Natural killer cell treated with Interleukin-12 subunit alpha and Interleukin-12 subunit beta and Interleukin-15 and Interleukin-18, amount 100 ng/mL, for 72 hours (primary cell): ENCODE measurements at places on chromosomes 2 and 18. TPM values are rescaled to one million over a fixed set of nuclear protein-coding genes. Genes with fewer than 3 reads are reported as not detected.
A peak's percentile ranks its signal among the peaks of the same experiment; 100 is the strongest.

DNA sequence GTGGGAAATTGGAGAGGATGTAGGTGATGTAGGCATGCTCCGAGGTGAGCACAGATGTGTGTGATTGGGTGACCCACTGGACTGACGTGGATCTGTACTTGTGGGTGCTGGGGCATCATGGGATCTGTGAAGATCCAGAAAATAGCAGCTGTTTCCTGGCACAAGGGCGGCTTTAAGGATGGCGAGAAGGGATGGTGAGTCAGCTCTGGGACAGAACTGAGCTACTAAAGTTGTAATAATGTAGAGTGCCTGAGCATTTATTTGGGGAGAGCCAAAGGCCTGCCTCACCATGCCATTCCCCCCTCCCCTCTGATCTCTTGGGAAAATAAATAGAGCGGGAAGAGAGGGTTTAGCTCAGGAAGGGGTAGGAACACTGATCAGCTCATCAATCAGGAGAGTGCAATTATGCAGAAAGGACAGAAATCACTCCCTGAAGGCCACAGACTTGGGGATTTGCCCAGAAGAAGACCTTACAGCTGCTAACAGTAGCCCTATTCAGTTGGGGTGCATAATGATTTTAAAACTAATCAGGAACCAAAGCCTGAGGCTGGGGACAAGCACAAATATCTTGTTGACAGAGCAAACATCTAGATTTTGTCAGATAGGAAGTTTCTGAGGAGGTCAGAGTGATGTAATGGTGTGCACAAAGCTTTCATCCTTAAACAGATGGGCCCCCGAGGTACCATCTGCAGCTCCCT is 30.3 kb downstream of the TANC1 start:
- DNase-seq: no peak
- no peaks in the 10 kb centered on the region for H3K4me1 ChIP-seq
- no peak overlapping the region for H3K4me3 ChIP-seq
- peaks cover 6% of the 10 kb centered on the region for H3K27me3 ChIP-seq
- no peaks in the 10 kb centered on the region for H3K36me3 ChIP-seq

GRCh38 chr2:171042253-171042969 is 113.4 kb downstream of the GORASP2 start:
- H3K4me3 ChIP-seq: no peak overlapping the region
- peak overlapping the region; percentile 20 for H3K27ac ChIP-seq
- no peaks in the 10 kb centered on the region for H3K27me3 ChIP-seq
- H3K4me1 ChIP-seq: peaks cover 10% of the 10 kb centered on the region
- peaks cover 34% of the 10 kb centered on the region for H3K36me3 ChIP-seq

GRCh38 chr2:25198209-25198525 is 29.8 kb upstream of the POMC start:
- no peaks in the 10 kb centered on the region for H3K36me3 ChIP-seq
- H3K27me3 ChIP-seq: no peaks in the 10 kb centered on the region
- H3K4me3 ChIP-seq: no peak overlapping the region

DNA sequence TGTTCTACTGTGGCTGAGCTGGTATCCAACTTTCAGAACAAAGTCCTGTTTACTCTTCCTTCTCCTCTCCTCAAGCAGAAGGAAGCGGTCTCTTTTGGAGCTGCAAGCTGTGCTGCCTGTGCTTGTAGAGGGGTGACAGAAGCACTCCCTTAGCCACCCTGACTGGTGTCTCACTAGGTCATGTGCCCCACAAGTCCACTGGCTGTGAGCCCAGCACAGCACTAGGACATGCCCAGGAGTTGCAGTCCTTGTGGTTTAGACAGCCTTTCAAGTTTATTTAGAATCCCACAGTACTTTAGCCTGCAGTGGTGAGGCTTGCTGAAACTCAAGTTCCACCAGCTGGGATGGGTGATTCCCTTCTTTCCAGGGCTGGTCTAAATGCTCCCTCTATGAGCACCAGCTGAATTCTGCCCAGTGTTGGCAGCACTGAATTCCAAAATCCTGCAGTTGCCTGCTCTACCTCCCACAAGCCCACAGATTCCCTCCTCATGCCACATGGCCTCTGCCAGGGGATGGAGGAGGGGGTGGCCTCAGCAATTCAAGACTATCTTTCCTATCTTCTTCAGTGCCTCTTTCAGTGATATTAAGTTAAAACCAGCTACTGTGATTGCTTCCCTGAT is 61.2 kb downstream of the CCDC85A start:
- no peak overlapping the region for H3K27ac ChIP-seq
- no peak overlapping the region for H3K4me3 ChIP-seq
- H3K36me3 ChIP-seq: no peaks in the 10 kb centered on the region

DNA sequence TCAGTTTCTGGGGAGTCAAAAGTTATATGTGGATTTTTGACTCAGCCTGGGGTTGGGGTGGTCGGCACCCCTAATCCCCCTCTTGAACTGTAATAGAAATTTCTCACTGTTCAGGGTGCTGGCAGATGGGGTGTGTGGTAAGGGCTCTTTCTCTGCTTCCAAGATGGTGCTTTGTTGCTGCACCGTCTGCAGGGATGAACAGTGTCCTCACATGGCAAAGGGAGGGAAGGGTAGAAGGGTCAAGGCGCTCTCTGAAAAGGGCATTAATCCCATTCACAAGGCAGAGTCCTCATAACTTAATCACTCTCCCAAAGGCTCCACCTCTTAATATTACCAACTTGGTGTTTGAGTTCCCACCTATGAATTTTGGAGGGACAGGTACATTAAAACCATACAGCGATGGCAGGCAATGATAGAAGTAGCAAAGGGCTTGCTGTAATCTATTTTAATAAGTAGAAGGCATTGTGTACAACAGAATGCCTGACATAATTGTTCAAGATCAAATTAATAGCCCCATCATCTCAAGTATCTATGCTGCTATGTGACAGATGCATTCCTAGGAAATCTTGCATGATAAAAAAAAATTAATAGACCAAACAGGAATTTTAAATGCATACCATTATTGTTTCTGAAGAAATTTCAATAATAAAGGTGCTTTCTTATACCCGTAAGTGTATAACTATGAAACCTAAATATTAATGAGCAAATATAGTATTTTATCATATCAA is 28.1 kb downstream of the MMADHC start:
- no peaks in the 10 kb centered on the region for H3K4me1 ChIP-seq
- no peak overlapping the region for H3K27ac ChIP-seq
- no peak for DNase-seq
- H3K4me3 ChIP-seq: no peak overlapping the region
- H3K36me3 ChIP-seq: no peaks in the 10 kb centered on the region
- no peaks in the 10 kb centered on the region for H3K27me3 ChIP-seq

DNA sequence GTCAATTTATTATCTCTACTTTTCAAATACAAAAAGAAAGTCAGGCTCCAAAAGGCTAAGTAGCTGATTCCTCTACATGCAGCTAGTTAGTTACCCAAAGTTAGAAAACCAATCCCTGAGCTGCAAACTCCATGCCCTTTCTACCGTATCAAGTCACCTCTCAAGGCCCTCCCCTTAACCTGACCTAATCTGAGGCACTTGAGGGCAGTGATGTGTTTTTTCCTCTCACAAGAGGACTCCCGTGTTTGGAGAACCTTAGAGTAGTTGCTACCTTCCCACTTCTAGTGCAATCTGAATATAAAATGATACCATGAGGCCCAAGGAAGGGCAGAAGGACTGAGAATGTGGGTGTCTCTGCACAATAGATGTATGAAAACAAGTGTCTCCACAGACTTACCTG is 907.9 kb upstream of the CELF4 start:
- H3K4me1 ChIP-seq: no peaks in the 10 kb centered on the region
- H3K27ac ChIP-seq: no peak overlapping the region
- H3K36me3 ChIP-seq: no peaks in the 10 kb centered on the region
- H3K27me3 ChIP-seq: no peaks in the 10 kb centered on the region
- no peak for DNase-seq

- DNase-seq: no peak
- no peaks in the 10 kb centered on the region for H3K4me1 ChIP-seq
- no peak overlapping the region for H3K4me3 ChIP-seq
- H3K27ac ChIP-seq: no peak overlapping the region
- peaks cover 22% of the 10 kb centered on the region for H3K27me3 ChIP-seq
These were observed 137.8 kb upstream of the COPS8 start for GRCh38 chr2:236947896-236948295.

DNA sequence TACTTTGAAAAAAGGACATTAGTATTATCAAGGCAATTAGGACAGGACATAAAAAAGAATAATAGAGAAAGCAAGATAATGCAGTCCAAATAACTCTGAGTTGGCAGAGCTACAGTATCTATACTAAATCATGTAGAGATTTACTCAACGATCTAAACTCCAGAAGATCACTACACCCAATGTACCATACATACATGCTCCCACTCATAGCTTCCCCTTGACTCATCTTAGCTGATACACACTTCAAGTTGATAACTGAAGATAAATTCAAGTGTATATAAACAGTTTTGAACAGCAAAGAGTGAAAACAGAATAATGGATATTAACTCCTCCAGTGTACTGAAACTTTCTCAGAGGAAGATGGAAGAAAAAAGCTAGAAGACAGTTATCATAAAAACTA is 78.5 kb downstream of the SESTD1 start:
- no peaks in the 10 kb centered on the region for H3K27me3 ChIP-seq
- no peak for DNase-seq
- peaks cover 4% of the 10 kb centered on the region for H3K4me1 ChIP-seq

- no peak overlapping the region for H3K4me3 ChIP-seq
- H3K36me3 ChIP-seq: peaks cover 17% of the 10 kb centered on the region
- H3K27me3 ChIP-seq: no peaks in the 10 kb centered on the region
- H3K27ac ChIP-seq: no peak overlapping the region
These were observed 355.2 kb downstream of the PARD3B start for GRCh38 chr2:204900487-204900886.

DNA sequence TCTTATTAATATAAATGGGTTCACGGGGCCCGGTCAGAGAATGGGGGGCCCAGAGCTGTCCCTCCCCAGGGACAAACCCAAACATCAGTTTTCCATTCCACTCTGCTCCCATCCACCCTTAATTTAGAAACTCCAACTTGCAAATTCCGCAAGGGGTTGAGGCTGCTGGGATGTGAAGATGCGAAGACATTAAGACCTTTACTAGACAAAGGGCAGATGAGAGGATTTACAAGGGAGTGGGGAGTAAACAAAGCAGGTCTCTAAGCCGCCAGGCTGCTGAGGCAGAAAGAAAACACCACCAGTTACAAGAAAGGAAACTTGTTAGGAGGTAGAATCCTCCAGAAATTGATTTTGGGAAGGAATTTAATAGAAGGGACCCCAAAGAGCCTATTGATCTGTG is 33.1 kb downstream of the MARCO start:
- DNase-seq: no peak
- H3K4me3 ChIP-seq: no peak overlapping the region
- H3K36me3 ChIP-seq: no peaks in the 10 kb centered on the region
- H3K27me3 ChIP-seq: peaks cover 2% of the 10 kb centered on the region
- H3K4me1 ChIP-seq: no peaks in the 10 kb centered on the region

- no peaks in the 10 kb centered on the region for H3K4me1 ChIP-seq
- H3K4me3 ChIP-seq: no peak overlapping the region
- H3K36me3 ChIP-seq: peaks cover 4% of the 10 kb centered on the region
- no peaks in the 10 kb centered on the region for H3K27me3 ChIP-seq
- no peak for DNase-seq
These were observed 1757.9 kb upstream of the LRRTM1 start for GRCh38 chr2:82062463-82062862.

- no peak overlapping the region for H3K27ac ChIP-seq
- H3K4me1 ChIP-seq: no peaks in the 10 kb centered on the region
- DNase-seq: no peak
- H3K4me3 ChIP-seq: no peak overlapping the region
- no peaks in the 10 kb centered on the region for H3K27me3 ChIP-seq
These were observed 439.4 kb downstream of the SPAG16 start for GRCh38 chr2:213723707-213724106.

DNA sequence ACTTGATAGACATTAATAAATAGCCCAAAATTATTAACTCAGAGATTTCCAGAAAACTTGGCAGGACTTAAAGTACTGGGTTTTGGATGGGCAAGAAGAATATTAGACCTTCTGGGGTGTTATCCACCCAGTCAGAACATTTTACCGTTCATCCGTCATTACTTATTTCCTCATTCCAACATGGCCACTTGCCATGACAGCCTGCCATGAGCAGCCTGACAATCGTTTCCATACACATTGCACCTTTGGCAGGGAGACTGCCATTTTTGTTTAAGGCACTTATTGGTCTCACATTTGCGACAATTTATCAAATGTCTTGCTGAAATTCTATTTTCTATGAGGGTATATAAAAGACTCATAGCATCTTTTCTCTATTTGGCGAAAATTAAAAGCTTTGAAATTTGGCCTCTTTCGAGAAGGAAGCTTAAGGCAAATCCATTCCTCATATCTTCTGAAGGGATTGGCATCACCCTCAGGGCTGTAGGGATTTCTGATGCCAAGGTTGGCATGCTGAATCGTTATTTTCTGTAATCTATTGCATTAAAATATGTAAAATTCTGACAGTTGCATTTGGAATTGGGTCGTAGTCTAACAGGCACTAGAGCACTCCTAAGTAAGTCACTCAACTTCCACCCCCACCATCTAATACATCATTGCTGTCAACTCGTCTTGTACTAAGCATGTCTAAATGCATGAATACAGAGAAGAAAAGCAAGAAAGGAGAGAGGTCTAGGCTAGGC is 406.3 kb upstream of the PIK3C3 start:
- no peaks in the 10 kb centered on the region for H3K4me1 ChIP-seq
- no peak for DNase-seq
- no peak overlapping the region for H3K4me3 ChIP-seq
- no peak overlapping the region for H3K27ac ChIP-seq

DNA sequence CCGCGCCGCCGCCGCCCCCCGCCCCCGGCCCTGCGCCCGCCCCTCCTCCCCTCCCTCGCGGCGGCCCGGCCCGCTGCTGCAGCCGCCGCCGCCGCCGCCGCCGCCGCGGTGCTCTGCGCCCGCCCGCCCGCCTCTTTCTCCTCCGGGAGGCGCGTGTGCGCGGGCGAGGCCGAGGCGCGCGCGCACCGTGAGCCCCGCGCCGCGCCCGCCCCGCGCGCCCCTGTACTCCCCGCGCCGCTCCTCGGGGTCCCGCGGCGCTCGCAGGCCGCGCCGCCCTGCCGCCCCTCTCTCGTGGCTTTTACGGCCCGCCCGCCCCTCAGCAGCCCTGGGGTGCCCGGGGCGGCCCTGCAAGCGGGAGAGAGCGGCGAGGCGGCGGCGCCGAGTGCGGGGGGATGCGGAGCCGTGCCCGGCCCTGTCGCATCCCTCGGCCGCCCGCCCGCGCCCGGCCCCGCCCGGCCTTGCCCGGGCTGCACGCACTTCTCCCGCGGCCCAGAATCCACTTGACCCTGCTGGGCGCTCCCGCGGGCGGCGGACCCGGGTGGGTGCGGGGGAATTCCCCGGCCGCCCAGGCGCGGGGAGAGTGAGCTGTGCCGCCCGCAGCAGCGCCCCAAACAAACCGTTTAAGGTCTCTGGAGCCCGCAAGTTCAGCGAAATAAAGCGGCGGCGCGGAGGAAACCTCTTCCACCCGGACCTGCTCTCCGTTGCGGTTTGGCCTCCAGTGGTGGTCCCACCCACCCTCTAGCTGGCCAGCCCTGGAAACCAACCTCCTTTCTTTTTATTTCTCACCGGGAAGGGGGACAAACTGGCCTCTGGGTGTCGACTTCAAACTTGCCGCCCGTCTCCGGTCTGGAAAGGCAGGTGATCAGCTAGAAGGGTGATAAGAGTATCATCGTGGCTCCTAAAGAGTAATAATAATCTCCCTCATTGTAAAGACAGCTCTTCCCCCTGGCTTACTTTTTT is 37.4 kb downstream of the AFF3 start:
- DNase-seq: no peak
- H3K4me1 ChIP-seq: no peaks in the 10 kb centered on the region
- H3K4me3 ChIP-seq: peak overlapping the region; percentile 38

The SGPP2 gene
- 0.20 TPM for total RNA-seq

The SERPINB12 gene
- total RNA-seq: not detected

The FBXO48 gene
- total RNA-seq: 1.8 TPM

The SETBP1 gene
- total RNA-seq: 79.6 TPM

The CRYGC gene
- total RNA-seq: not detected

The SOX11 gene
- not detected for total RNA-seq
